CD4-positive, alpha-beta T cell treated with Interleukin-17A for 1 hour (primary cell): ENCODE measurements at places on chromosomes 6 and 20.
A peak's percentile ranks its signal among the peaks of the same experiment; 100 is the strongest.

GRCh38 chr6:42106112-42107023 is 36.1 kb downstream of the C6orf132 start:
- DNase-seq = no peak

DNA sequence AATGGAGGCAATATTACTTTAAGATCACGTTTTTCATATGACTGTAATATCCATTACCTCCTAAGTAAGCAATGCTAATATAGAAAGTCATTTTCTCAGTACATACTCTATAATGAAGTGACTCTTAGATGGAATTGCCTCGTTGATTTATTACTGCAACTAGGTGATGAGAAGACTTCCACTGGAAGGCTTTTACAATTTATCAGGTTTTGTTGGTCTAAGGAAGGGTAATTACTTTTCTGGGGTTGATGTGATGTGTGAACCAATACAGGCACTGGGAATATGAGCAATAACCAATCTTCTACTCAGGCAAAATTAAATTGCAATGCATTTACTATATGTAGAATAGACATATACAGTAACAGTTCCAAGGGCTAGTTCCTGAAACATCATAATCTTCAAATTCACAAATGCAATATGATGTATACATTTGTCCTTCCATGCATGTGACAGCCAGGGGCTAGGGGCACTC is 635.0 kb downstream of the QKI start:
- no peak for DNase-seq

DNA sequence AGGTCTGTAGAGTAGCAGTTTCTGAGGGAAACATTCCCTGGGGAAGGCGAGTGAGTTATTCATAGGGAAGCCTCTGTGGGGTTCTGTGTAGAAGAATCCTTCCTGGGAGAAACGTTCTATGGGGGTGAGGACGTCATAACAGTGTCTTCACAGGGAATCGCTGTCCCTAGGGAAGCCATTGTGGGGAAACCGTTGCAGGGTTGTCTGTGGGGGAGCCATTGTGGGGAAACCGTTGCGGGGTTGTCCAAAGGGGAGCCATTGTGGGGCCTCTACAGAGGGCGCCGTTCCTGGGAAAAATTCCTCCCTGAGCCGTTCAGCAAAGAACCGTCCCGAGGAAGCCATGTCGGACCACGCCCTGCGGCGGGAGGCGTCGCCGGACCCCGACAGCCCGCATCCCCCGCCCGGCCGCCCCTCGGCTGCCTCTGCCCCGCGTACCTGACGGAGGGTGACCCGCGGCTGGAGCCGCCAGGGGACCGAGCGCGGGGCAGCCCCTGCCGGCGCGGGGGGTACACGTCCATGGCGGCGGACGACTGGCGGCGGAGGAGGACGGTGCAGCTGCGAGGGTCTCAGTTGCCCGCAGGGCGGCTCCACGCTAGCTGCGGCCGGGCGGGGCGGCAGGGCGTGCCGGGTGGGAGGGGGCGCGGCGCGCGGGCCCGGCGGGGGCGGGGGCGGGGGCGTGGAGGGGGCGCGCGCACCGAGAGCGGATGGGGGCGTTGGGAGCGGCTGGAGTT is at the start of gene DNAAF9:
TSS of gene DNAAF9 (minus strand) at position 630 of the 731 bp plus-strand sequence. CDS start at position 518, 112 bp downstream.
- peak; percentile 74 for DNase-seq

DNA sequence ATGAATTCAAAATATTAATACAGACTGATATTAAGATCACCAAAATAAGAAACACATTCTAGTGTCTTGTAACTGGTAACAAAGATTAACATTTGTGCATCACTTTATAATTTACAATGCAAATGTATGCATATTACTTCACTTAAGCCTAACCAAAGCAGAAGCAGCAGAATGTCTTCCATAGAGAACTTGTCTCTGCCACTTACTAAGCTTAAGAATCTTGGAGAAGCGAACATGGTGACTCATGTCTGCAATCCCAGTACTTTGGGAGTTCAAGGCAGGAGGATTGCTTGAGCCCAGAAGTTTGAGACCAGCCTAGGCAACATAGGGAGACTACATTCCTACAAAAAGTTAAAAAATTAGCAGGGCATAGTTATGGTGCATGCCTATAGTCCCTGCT is 18.8 kb downstream of the AK9 start:
- DNase-seq = no peak

- DNase-seq = no peak
Measured at GRCh38 chr6:38284802-38285394, 354.8 kb downstream of the BTBD9 start.

- no peak for DNase-seq
Measured at GRCh38 chr20:47642118-47642517, 140.4 kb downstream of the NCOA3 start.

DNA sequence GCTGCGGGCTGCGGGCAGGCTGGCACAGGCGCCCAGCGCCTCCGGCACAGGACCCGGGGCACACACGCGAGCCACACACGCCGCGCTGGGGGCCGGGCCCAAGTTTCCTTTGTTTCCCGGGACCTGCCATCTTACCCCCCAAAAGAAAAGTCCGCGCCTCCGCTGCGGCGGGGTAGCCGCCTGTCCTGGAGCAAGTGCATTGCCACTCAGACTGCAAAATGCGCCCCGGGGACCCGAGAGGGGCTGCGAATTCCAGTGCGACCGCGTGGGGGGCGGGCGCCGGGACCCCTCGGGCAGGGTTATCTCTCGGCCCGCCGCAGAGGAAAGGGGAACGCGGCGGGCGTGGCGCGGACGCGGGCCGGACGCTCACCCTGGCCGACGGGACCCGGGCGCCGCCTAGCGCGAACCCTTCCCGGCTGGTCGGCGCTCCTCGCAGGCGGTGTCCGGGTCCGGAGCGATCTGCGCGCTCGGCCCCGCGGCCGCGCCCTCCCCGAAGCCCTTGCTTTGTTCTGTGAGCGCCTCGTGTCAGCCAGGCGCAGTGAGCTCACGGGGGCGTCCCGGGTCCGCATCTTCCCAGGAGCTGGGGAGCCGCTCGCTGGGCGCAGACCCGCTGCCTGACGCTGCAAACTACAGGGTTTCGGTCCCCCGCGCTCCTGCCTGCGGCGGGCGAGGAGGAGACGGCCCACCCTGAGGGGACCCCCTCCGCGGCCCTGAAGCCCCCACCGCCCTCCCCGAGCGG is 639 bp upstream of the CD24 start:
- DNase-seq = no peak

- DNase-seq = no peak
Measured at GRCh38 chr20:23017516-23017915, 17.6 kb upstream of the SSTR4 start.

DNA sequence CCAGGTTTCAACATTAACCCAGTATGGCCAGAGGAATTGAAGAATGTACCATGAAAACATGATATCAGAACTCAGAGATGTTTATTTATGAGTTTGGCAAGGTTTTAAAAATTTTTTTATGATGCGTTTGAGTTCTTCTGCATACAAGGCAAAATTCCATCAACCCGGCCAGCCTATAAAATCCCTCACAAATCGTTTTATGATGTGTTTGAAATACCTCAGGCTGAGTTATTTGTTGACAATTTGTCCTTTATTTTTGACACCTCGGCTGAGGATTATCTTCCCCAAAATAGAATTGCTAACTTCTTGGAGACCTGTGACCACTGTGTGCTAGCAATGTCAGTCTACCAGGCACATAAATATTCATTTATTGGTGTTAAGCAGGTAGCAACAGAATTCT is 91.9 kb upstream of the SLC24A3 start:
- DNase-seq = no peak

DNA sequence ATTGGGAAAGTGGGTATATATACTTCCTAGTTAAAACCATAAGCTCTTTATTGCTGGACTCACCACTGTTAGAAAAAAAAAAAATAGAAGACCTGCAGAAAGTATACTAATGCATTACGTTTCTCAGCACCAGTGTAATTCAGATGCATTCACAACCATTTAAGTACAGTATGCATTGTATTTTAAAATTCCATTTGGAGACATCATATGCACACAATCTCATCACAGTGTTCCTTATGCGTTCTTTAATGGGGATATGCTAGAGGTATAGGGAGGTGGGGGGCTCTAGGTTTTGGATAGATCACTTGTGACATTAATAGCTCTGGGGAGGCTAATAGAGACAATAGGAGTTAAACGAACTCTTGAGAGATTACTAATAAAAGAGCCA is 9.4 kb downstream of the TFAP2A start:
- no peak for DNase-seq

- peak; percentile 4 for DNase-seq
Measured at GRCh38 chr6:157456524-157456829, 75.5 kb downstream of the ZDHHC14 start.

DNA sequence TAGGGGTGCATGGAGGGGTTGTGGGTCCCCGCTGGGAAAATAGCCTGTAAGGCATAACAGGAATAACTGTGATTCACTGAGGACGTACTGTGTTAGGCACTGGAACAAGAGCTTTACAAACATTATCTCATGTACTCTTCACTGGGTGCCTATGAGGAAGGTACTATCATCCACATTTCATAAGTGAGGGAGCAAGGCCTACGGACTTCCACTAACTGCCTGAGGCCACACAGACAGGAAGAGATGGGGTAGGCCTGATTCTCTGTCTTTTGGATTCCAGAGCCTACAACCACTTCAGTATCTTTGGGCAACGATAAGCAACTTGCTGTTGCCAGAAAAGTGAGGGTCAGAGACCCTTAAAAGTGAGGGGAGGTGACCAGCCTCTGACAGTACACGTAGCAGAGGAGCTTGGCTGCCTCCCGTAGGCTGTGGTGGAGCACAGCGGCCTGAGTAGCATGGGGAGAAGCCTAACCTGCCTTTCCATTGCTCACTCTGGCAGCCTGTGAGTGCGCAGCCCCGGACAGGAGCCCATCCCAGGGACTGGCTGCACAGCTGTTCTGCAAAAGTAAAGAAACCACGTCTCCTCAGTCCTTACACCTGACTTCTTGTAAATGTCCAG is 30.4 kb downstream of the PSMB1 start:
- DNase-seq = no peak

DNA sequence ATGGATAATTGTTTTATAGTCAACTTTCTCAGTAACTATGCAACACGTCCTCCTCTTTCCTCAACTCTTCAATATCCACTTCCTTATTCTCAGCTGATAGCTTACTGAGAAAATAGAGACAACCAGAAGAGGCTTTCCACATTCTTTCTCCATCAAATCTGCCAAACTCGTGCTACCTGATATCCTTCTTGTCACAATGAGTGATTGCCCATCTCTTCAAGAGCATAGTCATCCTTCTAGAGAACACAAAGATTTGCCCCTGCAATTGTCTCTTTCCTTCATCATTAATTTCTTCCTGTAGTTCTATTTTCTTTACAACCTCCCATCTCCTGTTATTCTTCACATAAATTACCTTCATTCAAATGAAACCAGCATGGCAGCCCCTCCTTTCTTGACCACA is 75.9 kb upstream of the RGS17 start:
- DNase-seq = no peak

DNA sequence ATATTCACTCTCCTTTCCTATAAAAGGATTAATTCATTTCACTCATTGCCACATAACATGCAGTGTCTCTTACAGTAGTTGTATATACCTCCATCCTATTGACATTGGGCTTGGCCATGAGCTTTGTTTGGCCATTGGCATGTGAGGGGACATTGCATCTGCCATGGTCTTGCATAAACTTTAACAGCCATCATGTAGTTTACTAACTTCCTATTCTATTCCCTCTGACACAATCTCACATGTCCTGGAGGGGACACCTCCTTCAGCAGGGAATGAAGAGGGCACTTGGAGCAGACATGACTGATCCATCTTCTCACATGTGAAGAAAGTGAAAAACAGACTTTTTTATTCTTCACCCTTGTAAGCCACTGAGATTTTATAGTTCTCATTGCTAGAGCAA is 115.5 kb upstream of the MARCKS start:
- no peak for DNase-seq

DNA sequence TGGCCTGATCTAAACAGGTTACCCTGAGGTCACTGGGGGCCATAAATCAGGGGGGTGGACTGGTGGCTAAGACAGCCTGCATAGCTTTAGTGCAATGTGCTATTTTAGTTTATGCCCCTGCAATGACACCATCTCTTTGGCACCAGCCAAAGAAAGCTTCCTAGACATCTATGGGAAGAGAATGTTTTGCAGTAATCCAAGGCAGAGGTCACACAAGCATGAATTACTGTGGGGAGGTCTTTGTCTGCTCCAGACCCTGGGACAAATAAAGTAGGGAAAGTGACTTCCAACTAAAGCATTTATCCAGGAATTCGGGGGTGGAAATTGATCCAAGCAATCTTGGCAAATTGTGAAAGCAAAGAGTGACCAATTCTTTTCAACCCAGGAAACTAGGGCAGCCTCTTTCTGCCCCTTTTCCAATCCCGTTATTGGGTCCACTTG is 5.3 kb downstream of the RIPOR2 start:
- DNase-seq = no peak

- no peak for DNase-seq
Measured at GRCh38 chr20:49987868-49988690, 5.3 kb downstream of the SNAI1 start.

GRCh38 chr6:104010897-104011296 is 848.8 kb downstream of the HACE1 start:
- DNase-seq = no peak

GRCh38 chr20:58242824-58243223 is 14.4 kb upstream of the ANKRD60 start:
- DNase-seq = no peak

DNA sequence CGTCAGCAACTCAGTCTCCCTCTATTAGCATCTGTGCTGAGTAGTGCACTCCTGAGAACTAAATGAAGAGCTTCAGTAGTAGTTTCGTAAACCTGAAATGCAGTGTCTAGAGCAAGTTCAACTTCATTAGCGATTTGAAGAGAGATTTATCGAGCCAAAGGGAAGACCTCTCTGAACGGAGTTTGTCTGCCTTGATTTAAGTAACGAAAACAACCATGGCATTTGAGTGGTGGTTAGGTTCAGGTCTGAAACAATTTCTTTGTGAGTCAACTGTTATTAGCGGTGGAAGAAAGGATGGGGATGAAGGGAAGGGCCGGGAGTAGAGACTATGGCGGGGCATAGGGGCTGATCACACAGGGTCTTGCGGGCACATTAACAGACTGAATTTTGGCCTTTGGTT is 150.5 kb downstream of the BCAS1 start:
- DNase-seq = no peak

DNA sequence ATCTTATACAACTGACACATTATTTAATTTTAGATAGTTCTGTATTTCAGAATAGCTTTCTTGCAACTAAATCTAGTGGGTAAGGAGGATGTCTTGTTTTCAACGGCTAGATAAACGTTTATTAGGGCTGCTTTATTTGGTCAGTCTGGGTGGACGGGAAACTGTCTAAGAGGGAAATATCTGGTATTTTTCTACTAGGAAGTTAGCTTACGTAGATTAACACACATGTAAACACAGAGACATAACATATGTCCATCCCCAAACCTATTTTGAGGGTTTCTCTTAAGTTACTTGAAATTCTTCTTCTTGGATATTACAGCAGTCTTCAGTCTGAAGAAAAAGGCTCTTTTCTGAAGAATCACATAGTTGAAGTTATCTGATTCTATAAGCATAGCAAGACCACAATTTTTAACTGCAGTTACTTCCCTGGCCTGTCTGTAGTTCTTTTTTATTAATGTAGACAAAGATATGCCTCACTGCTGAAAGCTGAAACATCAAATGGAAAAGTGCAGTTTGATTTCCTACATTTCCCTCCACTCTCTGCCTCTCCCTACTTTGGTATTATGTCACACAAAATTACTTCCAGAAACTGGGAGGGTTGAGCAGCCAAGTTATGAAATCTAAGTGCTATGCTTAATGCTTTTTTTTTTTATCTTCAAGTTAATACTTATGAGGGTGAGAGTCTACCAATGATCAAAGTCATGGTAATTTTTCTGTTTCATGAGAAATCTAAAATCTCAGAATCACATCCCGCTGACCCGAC is 37.4 kb downstream of the PLAGL1 start:
- no peak for DNase-seq
